ENCODE measurements at places on chromosomes 2 and 18. TPM values are rescaled to one million over a fixed set of nuclear protein-coding genes. Genes with fewer than 3 reads are reported as not detected.

- peaks cover 8% of the 10 kb centered on the region for H3K36me3 ChIP-seq
- no peak overlapping the region for H3K4me3 ChIP-seq
- no peak for DNase-seq
- no peaks in the 10 kb centered on the region for H3K4me1 ChIP-seq
- H3K27ac ChIP-seq, result no peak overlapping the region
- no peaks in the 10 kb centered on the region for H3K27me3 ChIP-seq
Observed at GRCh38 chr2:32427672-32428610, 71.1 kb downstream of the BIRC6 start.

DNA sequence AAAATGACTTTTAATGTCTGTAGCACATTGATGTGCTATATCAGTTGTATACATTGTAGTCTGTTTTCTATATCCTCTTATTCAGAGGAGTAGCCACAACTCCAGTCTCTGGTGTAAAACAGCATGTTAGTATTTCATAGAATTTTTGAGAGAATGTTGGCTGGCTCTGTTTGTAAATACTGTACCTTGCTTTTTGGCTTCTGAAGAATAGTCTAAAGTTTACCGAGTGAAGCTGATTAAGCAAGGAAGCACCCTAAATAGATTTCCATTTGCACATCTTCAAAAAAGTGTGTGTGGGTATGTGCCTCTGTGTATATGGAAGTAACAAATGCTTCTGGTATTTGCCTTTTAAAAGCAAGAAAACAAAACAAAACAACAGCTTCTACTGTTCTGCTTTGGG, 50.5 kb downstream of the MAP4K4 start:
- H3K27ac ChIP-seq, result peak overlapping the region; percentile 32
- no peaks in the 10 kb centered on the region for H3K27me3 ChIP-seq
- peaks cover 67% of the 10 kb centered on the region for H3K4me1 ChIP-seq
- no peak overlapping the region for H3K4me3 ChIP-seq

DNA sequence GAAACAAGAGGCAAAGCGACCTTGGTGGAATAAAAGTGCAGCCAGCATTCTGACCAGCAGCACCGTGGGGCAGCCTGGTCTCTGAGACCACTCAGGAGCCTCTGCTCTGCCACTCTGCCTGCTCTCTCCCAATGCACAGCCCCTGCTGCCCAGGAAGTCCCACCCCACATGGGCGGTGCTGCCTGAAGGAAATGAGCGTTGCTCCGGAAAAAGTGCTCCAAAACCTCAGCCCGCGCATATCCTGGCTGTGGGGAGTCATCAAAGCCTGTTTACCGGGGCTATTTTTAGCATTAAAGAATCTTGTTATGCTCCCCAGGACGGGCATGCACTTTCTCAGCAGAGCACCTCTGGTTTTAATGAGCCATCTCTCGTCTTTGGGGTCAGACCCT, 54.5 kb downstream of the EPAS1 start:
- no peak overlapping the region for H3K27ac ChIP-seq
- no peak overlapping the region for H3K4me3 ChIP-seq
- H3K36me3 ChIP-seq, result no peaks in the 10 kb centered on the region
- no peaks in the 10 kb centered on the region for H3K4me1 ChIP-seq
- no peaks in the 10 kb centered on the region for H3K27me3 ChIP-seq

Gene GAL3ST2
- total RNA-seq, result 1.5 TPM

Gene RAX
- 0.03 TPM for total RNA-seq

All from GM23338 (cell line).